CD8-positive, alpha-beta memory T cell (primary cell): ENCODE measurements at places on chromosomes 3 and 15. TPM values are rescaled to one million over a fixed set of nuclear protein-coding genes. Genes with fewer than 3 reads are reported as not detected.

- no peak for DNase-seq
Observed at GRCh38 chr3:24678421-24678865, 183.8 kb upstream of the THRB start.

GRCh38 chr3:129305592-129306091, 27.0 kb downstream of the HMCES start:
- no peak for DNase-seq

- peak; percentile 60 for DNase-seq
Observed at GRCh38 chr3:52277071-52277964, 1.1 kb downstream of the WDR82 start.

The TICRR gene
- total RNA-seq: 14.0 TPM

DNA sequence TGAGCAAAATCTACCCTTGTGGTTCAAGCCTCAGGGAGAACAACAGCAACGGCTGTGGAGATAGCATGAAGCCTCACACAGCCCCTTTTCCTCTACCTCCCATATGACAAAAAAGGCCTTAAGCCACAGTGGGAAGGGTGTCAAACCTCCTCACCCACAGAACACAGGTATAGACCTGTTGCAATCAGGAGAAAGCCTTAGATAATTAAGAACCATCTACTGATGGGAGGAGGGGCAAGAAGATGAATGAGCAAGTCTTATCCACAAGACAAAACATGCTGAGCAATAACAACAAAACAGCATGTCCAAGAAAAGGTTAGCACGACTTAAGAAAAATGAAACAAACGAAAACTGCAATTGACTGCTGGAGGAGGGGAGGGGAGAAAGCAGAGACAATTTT, 272.9 kb upstream of the BCHE start:
- DNase-seq: no peak

DNA sequence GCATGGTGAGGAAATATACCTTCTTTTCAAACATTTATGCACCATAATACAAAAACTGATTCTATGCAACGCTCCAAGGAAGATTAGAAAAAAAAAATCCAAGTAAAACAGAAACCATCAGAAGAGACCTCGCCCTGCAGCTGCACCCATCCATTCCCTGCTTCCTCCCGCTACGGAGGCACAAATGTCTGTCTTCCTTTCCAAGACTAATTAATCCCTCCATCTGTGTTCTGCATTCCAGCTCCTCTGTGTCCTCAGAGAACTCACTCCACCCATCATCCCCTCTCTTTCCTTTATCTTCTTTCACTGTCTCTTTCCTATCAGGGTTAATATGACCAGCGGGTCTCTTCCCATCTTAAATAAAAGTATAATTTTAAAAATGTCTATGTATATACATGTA, 196.1 kb downstream of the ADAMTSL3 start:
- no peak for DNase-seq

DNA sequence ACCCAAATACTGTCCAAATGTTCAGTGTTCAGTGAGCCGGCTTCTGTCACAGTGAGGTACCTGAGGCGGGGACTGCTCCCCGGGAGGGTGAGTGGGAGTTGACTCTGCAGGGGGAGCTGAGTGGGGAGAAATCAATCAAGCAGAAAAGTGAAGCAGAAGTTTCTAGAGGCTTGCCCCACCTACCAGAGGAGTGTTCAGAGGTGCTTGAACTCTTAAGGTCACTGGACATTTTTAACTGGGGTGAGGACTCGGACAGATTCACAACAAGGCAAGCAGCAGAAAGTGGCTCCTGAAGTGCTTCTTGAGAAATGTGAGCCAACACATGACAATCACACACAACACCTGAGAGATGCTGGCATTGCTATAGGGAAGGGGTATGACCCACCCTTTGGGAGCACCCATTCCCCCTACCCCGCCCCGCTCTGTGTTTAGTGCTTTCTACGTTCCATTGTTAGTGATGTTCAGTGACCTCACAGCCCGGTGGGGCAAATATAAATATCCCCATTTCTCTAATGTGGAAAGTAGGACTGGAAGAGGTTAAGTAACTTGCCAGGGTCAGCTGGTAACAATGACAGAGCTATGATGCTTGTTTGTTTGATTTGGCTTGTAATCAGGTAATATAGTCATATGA, 48.6 kb upstream of the AKAP13 start:
- no peak for DNase-seq

DNA sequence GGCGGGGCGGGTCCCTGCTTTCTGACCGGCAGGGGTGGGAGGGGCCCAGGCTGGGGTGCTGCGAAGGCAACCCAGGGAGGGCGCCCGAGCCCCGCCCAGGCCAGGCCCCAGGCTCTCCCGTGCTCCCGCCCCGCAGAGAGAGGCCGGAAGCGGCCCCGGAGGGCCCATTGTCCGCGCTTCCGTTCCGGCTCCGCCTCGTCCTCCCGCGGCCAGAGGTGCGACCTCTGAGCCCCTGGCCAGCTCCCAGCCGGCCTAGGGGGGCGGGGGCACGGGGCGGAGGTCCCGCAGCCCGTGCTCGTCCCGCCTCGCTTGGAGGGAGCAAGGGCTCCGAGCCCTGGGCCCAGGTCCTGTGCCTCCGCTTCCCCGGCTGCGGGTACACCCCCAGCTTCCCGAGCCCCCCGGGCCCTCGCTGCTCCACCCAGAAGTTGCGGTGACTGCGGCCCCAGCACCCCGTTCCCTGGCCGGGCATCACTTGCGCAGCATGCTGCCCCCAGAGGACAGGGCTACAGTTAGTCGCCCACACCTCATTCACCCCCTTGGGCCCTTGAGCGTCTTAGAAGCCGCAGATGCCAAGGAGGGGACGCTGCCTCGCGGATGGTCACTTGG, 20.4 kb upstream of the PLXND1 start:
- peak; percentile 55 for DNase-seq

DNA sequence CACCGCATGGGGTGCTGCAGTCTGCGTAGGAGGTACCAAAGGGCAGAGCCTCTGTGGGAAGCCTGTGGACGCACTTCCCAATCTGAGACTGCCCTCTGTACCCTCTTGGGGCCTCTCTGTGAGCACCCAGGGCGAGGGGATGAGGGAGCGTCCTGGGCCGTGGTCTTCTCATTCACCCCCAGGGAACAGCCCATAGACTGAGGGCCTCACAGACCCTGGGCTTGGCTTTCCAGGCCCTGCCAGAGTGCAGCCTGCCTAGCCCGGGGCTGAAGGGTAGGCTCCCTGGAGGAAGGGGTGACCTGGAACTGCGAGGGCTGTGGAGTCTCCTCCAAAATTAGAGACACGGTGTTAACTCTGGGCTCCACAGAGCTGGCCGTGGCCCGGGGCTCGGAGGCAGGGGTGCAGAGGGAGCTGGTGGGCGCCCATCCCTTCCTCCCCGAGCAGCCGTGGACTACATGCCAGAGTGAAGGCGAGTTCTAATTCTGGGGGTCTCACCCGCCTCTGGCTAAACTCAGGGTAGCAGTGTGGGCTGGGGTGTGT, 468 bp upstream of the SPTBN5 start:
- no peak for DNase-seq

The TOP2B gene
- total RNA-seq: 98.6 TPM

GRCh38 chr15:74543583-74543982, 2.6 kb downstream of the ARID3B start:
- peak; percentile 57 for DNase-seq

DNA sequence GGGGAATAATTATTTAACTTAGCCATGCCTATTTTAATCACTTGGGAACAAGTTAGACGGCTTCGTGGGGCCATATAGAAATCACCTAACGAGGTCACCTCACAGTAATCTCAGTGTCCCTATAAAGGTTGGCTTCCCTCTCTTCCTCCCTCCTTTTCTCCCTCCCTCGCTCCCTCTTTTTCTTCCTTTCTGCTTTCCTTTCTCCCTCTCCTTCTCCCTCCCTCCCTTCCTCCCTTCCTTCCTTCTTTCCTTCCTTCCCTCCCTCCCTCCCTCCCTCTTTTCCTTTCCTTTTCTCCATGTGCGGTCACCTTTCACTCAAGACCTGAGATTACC, 206.1 kb upstream of the DPH6 start:
- no peak for DNase-seq

GRCh38 chr3:16893618-16894200, 9.0 kb downstream of the PLCL2 start:
- DNase-seq: no peak

DNA sequence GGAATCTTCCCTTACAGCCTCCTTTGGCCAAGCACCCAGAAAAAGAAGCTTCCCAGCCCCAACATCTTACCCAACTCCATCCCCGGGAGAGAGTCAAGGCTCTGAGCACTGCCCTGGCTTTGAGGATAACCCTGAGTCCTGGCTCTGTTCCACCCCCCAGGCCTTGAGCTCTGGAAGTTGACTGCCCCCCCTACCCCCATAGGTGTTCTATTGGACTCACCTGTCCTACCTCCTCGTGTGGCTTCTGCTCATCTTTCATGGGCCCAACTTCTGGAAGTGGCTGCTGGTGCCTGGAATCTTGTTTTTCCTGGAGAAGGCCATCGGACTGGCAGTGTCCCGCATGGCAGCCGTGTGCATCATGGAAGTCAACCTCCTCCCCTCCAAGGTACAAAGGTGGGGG, 22.3 kb downstream of the NOX5 start:
- DNase-seq: no peak

The FBXL2 gene
- total RNA-seq: not detected

- no peak for DNase-seq
Observed at GRCh38 chr3:187074846-187075245, 64.5 kb downstream of the RPL39L start.

DNA sequence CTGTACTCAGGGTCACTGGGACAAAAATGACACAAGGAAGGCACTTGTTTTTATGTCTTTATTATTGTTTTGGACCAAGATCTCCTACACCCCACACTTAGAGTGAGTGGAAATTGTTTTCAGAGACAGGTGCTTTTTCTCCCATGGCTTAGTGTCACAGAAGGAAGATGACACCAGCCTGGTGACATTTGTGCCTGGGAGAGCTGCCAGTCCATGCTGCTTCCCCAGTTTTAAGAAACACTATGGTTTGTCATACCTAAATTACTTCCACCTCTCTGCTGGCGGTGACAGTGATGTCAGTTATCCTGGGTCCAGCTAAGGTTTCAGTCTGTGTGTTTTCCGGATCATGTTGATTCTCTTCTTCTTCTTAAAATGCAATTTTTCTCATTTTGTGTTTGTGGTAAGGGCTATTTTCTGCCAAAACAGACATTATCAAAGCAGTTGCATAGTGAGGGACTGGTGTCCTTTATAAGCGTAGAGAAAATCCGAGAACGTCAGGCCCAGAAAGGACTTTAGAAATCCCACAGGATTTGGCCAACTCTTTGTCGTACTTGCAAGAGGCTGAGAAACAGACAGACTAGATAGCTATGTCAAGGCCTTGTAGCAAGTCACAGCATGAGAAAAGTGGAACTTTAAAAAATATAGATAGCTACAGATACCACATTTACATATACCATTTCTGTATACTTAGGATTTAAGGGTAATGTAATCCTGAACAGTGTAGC, 149.5 kb downstream of the TP63 start:
- DNase-seq: no peak

- DNase-seq: no peak
Observed at GRCh38 chr3:169628567-169628966, 34.9 kb downstream of the MECOM start.

The SECISBP2L gene
- total RNA-seq: 28.1 TPM

The COL6A5 gene
- not detected for total RNA-seq

The TMEM266 gene
- total RNA-seq: 0.11 TPM

The TMC3 gene
- not detected for total RNA-seq

The FBN1 gene
- 0.46 TPM for total RNA-seq

DNA sequence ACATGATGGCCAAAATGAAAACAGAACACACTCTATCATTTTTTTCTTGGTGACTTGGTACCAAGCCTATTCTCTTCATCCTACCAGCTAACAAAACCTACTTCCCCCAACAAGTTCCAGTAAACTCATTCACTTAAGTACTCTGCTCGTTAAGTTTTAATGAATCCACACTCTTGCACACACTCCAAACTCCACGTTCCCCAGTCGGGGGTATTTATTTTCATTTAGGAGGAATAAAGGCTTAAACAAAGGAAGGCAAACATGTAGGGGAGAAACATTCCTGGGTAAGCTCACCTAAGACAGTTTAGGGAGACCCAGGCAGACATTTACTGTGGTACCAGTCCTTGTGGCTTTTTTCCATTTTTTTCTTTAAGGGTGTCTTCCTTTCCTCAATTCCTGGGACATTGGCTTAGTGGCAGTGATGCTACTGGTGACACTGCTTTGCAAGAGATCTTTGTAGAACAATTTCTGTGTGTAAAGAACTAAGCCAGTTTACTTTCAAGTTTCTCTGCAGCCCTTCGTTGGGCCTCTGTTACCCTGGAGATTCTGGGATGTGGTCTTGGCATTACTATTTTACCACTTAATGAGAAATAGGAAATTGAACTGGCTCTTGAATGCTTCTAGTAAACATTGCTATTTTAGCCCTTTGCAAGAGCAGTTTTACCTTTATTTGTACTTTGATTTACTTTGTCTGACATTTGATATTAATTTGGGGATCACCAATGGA, 117.3 kb upstream of the C15orf61 start:
- DNase-seq: no peak

DNA sequence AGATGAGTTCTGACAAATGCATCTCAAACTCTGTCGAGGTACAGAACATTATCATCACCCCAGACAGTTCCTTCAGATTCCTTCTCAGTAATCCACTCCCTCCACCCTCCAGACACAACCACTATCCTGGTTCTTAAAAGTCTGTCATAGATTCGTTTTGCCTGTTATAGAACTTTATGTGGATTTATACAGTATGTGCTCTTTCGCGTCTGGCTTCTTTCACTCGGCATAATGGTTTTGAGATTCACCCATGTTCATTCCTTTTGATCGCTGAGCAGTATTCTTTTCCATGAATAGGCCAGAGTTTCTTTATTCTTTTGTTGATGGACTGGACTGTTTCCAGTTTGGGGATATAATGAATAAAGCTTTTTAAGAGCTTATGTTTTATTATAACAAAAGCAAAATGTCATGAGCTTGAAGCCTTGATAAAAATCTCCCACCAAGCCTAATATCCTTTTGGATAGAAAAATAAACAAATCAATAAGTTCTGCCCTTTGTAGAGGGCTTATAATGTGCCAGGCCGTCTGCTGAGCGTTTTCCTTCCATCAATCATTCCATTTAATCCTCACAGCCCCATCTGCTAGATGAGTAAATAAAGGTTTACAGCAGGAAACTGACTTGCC, 21.3 kb upstream of the RFTN1 start:
- no peak for DNase-seq

- DNase-seq: no peak
Observed at GRCh38 chr3:182479419-182480336, 313.6 kb upstream of the ATP11B start.

DNA sequence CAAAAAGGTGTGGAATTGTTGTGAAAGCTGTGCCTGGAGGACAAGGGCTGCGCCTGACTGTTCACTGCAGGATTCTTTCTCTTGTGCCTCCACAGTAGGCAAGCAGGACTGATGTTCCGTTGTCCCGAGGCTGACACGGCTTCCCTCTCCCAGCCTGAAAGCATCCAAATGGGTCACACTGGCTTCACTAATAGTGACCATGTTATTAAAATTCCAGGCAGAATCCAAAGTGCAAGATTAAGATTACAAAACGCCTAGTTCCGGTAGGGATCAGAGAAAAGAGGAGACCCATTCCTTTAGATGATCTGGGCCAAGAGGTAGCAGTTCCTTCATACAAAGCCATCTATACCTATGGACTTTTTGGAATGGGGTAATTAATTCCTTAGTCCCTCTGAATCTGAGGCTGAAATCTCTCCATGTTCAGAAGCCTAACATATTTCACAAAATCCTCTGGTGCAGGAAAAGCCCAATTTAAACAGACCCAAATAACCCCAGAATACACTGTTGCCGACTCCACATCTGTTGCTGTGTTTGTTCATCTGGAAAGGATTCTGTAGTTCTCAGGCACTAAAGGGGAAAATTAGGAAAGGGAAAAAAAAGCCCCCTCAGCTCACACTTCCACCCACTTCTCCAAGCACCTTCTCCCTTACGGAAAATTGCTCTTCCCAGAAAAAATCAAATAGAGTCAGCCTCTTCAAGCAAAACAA, 145.9 kb downstream of the RORA start:
- no peak for DNase-seq
